ENCODE measurements at places on chromosomes 2 and 18.

DNA sequence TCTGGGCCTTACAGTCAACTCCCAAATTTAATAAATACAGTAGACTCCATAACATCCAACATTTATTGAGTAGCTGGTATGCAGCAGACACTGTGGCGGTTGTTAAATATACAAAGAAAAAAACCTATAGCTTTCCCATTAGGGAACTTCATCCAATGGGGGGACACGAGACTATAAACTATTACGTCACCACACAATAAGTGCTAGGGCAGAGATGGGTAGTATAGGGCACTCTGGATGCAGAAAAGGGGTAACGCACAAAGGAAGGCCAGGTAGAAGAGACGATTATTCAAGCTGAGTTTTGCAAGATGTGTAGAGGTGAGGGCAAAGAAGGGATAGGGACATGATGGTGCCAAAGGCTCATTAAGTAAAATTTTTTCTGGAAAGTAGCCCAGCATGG is 10.8 kb downstream of the CHN1 start:
- no peak for DNase-seq

- DNase-seq: no peak
These were observed 154.6 kb downstream of the LRRTM1 start for GRCh38 chr2:80149991-80150390.

DNA sequence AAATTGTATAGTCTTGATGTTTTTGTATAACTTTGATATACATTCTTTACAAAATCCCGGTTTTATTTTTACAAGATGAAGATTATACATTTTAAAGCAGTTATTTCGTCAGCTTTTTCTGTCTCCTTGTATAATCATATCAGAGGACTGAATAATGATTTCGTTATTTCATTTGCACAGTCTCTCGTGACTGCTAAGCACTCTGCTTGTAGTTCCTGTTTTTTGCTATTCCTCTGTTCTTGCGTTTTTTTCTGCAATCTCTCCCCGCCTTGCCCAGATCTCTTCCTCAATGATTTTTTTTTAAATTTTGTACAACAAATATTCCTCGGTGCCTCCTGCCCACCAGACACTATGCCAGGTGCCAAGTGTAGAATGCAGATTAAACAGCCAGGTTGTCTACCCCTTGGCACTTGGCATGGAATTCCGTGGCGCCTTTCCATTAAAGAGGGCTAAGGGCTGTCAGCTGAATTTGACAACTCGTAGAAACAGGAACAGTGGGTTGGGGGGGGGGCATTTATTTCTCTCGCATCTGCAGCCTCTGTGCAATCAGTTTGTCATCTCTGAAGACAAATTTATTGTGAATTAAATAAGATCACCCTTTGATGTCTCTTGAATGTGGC is 69.6 kb downstream of the KLHL29 start:
- no peak for DNase-seq

GRCh38 chr18:35707247-35707646 is 125.7 kb downstream of the GALNT1 start:
- no peak for DNase-seq

- no peak for DNase-seq
These were observed 61.2 kb downstream of the WDSUB1 start for GRCh38 chr2:159225025-159226016.

DNA sequence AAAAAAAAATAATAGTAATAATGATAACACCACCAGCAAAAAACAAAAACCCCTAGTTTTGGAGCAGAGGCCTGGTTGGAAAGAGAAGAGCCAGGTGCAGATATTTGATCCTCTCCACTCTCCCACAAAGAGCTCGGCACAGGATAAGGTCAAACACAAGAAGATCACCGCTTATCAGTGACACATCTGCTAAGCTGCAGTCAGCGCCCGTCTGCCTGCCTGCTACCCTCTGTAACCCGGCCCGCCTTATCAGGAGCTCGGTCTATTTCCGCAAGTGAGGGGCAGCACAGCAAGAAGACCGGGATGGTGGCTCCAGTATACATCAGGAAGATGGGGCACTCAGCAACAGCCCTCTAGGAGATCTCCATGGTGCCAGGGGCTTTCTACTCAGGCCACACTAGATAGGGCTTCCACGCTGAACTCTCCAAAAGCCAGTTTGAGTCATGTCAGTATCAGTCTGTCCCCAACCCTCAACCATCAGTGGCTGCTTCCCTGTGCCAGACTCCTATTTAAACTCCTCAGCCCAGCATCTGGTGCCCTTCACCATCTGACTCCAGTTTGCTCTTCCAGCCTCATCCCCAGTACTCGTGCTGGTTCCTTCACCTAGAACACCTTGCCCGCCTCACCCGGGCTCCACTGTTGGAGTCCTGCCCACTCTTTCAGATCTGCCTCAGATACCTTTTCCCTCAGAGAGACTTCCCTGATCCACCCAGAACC is 67.3 kb upstream of the PPP1CB start:
- no peak for DNase-seq

GRCh38 chr2:107542314-107542740 is 284.4 kb upstream of the RGPD4 start:
- no peak for DNase-seq

DNA sequence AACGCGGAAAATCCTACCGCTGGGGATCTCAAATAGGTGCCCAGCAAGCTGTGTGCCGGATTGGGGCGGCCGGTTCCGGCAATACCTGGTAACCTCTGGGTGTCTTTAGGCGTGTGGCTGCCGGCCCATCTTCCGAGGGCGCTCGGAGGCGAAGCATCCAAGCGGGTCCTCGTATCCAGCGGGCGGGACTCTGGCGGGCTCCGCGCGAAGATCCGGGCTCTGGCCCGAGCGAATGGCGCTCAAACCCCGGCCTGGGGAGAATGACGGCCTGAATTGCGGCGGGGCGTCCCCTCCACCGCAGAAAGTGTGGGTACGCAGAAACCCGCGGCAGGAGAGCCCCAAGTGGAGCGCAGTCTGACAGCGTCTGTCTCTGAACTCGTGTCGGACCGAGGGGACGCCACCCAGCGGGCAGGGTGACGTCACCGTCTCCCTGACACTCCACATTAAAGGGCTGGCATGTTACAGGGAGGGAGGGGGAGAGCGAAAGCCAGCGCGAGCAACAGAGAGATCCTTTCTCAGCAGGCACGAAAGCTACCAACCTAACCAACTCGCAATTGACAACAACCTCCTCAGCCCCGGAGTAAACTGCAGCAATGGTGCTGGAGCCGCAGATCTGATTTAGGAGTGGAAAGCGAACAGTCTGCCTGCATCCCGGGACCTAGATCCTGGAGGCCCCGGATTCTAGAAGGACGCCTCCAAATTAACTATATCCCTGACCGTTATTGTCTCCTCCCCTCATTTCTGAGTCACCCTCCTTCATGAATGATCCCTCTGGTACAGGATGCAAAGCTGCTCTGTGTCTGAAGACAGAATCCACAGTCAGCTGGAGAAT is at the start of gene SKOR2:
SKOR2 (minus strand) TSS at position 372 of the 832 bp plus-strand sequence. CDS start 2,477 bp downstream, outside the sequence.
- DNase-seq: no peak

Measured in uterus (tissue), 4 donors.